Activated T-helper 9 cell treated with anti-CD3 and anti-CD28 coated beads, Interleukin-2, amount 50 U/mL, for 16 hours (primary cell): ENCODE measurements at places on chromosomes 7 and 10.

DNA sequence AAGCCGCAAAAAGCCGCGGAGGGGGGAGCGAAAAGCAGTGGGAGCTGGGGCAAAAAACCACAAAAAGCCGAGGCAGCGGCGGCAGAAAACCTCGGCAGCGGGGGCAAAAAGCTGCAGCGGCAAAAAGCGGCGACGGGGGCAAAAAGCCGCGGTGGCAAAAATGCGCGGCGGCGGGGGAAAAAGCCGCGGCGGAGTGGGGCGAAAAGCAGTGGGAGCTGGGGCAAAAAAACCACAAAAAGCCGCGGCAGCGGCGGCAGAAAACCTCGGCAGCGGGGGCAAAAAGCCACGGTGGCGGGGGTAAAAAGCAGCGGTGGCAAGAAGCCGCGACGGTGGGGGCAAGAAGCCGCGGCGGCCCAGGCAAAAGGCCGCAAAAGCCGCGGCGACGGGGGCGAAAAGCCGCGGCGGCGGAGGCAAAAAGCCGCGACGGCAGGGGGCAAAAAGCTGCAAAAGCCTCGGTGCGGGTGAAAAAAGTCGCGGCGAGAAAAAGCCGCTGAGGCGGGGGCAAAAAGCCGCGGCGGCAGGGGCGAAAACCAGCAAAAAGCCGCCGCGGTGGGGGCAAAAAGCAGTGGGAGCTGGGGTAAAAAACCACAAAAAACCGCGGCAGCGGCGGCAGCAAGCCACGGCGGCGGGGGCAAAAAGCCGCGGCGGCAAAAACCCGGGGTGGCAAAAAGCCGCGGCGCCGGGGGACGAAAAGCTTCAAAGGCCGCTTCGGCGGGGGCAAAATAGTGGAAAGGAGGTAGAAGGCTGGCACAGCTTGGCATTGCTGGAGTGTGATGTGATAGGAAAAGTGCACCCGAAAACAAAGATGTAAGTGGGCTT, 135.9 kb downstream of the ZNF92 start:
- no peak for DNase-seq

DNA sequence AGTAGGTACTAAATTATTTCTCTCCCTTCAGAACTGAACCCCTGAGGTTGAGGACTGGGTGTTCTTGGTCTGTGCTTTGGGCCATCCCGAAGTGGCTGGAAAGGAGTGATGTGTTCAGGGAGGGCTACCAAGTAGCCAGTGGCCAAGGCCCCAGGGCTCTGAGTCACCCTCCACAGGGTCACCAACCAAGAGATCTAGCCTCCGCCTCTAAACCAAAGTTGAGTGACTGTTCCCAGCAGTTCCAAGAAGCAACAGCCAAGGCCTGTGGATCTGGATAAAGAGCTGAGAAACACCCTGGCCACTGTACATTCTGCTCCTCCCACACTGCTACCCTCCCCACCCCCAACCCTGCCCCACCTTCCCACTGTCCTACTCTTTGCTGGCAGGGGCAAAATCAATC, 35.5 kb upstream of the KCNMA1 start:
- no peak for DNase-seq

DNA sequence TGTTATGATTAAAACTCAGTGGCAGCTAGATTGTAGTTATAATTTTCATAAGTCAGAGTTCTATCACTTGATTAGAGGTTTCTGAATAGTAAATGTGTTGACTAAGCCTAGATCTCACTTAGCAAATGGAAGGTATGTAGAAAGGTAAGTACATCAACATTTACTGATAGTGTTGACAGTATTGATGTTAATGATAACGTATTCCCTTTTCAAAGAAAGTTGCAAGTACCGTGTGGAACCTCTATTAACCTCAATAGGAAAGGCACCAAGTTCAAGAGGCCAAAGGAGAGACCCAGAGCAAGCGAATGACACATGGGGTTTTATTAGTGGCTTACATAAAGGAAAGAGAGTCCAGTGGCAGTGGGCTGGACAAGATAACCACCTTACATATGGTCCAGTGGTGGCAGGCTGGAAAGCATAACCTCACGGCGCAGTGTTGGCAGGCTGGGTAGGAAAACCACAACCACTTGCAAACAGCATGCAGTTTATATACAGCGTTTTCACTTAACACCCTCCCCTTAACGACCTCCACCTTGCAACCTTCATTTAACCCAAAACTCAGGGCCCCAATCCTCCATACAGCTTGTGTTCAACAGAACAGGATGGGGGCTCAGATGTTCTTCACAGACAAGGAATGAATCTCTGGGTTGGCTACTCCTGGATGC, 611.0 kb downstream of the PARD3 start:
- DNase-seq: no peak

- no peak for DNase-seq
Measured at GRCh38 chr7:42573881-42574672, 337.1 kb upstream of the GLI3 start.

DNA sequence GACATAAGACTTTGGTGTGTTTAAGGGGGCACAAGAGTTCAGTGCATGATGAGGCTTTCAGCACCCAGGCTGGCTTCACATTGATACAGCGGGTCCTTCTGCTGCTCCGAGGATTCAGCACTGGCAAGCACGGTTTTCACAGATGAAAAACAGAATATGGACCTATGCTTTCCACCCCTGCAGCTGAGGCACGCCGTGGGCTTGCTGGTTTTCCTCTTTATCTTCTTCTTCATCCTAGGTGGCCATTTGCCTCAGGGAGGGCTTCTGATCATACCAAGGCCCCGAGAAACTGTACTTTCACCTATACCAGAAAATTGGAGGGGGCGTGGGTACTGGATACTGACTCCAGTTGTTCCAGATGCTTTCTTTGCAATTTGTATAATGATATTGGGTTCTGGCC, 277.1 kb upstream of the ZNF32 start:
- no peak for DNase-seq

DNA sequence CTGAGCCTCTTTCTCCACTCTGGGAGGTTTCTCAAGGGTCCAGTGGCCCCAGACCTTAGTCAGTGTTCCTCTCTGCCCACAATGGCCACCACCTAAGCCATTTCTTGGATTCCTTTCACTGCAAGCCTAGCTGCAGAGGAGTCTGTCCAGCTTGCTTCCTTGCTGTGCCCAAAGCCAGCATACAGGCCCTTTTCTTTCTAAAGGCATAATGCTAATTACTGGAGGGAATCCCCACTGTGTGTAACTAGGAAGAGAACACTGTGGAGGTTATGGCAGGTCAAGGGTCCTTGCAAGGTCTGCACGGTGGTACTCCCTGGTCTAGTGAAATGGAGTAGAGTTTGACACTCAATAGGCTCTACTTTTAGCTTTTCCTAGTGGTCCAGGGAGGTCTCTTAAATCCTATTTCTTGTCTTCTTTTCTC, 70.4 kb upstream of the CC2D2B start:
- DNase-seq: no peak

DNA sequence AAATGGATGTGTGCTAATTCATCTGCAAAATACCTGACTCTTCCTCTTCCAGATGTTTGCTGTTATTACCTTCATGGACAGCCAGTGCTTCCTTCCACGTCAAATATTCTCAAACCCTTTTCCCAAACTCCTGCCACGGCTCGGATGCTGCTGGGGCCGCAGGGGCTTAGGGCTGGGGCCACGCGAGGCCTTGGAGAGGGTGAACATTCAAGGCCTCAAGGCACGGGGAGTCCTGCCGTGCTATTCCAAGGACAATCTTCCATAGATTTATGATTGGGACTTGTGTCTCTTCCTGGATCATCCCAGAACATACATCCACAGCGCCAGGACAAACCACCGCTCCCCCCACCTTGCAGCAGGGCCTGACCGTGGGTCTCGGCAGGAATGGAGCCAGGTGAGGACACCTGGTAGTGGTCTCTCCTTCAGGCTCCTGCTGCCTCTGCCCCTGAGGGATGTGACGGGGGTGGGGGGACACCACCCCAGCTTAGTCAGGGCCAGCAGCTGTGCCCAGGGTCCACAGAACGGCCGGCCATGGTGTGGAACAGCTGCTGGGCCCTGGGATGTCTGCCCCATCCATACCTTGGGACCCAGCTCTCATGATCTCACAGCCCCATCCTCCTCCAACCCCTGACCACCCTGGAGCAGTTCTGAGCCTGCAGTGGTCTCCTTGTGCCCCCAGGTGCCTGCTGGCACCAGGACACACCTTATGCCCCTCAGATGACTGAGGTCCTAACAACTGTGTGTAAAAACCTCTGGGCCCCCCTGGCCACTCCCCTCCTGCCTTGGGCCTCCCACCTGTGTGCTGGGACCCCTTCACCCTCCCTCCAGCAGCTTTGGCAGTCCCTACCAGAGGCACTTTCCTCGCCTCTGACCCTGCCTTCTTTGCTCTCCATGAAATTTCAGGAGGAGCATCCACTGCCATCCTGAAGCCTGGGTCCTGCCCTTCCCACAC, 16.7 kb downstream of the VIPR2 start:
- DNase-seq: no peak

- no peak for DNase-seq
Measured at GRCh38 chr10:72344932-72345331, 9.8 kb downstream of the DNAJB12 start.

GRCh38 chr10:103691723-103692435, 163.5 kb downstream of the SH3PXD2A start:
- no peak for DNase-seq

DNA sequence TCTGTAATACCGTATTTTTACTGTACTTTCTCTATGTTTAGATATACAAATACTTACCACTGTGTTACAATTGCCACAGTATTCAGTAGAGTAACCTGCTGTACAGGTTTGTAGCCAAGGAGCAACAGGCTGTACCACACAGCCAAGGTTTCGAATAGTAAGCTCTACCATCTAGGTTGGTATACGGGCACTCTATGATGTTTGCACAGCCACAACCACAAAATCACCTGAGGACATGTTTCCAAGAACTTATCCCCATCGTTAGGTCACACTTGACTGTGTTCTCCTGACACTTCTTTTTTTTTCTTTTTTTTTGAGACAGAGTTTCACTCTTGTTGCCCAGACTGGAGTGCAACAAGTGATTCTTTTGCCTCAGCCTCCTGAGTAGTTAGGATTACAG, 134.6 kb upstream of the TRIM24 start:
- DNase-seq: no peak

DNA sequence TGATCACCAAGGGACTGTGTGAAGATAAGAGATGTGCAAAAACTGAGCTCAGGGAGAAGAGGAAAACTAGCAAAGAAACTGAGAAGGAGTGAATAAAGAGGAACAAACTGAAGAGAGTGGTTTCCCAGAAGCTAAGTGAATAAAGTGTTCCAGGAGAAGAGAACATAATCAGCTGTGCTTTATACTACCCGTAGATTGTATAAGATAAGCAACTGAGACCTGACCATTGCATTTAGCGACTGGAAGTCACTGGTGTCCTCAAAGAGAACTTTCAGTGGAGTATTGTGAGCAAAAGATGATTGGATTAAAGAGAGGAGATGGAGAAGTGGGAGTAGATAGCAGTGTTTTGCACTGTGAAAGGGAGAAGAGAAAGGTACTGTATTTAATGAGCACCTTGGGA, 14.6 kb downstream of the PHTF2 start:
- DNase-seq: no peak

DNA sequence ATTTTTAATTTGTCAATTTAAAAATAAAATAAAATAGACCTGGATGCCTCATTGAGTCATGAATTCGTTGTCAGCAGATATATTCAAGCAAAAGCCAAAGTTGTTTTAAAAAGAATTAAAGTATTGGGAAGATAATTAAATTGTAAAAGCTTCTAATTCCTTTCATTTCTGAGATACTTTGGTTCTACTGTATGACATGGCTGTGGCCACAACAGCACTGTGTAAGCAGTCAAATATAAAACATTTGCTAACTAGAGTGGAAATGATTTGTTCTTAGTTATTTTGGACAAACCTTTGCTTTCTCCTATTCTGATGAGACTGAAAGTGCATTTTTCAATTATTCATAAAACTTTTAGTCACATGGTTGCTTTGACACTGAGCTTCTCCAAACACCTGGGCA, 143.6 kb upstream of the FAM13C start:
- no peak for DNase-seq

DNA sequence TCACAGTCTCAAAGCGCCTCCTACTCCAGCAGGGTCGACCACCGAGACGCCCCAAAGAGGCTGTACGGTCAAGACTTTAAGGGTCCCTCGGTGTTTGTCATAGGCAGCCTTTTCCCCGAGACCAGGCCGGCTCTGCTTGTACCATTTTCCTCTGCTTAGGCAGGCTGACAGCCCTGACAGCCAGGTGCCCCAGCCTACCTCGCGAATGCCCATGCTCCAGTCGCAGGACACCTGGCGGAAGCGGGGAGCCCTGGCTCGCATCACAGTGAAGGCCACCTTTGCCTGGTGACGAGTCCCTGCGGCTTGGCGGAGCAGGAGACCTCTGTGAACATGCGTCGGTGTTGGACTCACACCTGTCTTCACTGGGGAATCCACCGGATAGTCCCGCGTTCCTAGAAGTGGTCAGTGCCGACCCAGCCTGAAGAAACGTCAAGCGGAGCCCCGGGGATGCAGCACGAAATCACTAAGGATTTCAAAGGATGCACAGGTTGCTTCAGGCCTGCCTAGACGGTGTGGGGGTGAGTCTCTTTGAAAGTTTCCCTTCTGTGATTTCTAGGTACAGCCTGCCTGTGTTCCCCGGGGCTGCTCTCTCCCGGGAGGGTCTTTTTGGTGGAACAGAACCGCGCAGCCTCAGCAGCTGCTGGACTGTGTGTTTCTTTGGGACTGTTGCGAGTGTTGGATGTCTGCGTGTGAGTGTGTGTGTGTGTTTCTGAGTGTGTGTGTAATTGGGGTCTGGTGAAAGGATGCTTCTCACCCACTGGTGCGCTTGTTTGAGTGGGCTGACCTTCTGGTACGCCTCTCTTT, 30.5 kb upstream of the ZNF273 start:
- no peak for DNase-seq

DNA sequence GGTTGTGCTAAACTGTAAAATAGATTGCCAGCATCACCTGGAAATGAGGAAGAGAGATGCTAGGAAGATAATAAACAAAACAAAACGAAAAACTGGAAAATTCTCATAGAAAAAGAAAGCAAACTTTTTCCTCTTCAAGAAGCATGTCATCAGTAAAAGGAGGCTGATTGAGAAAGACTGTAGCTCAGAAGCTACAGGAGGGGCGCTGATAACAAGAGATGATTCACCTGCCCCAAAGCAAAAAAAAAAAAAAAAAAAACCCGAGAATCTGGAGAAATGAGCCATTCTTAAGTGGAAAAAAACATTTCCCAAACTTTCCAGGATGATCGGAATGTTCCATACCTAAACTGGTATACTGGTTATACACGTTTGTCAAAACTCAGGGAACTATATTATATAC, 130.5 kb upstream of the C1QL3 start:
- DNase-seq: no peak

DNA sequence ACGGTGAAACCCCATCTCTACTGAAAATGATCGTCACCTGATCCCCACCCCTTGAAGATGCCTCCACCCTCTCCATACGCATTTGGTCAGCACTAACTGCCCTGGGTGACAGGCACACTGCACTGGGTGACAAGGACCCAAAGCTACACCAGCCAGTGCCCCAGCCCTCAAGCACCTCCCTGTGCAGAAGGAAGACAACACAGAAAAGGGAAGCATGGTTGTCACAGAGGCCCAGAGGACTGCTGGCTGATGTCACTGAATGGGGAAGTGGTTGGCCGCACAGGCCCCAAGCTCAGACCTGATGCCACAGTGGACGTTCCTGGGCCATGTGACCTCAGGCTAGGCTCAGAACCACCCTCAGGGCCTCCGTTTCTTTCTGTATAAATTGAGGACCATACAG, 4.2 kb upstream of the PILRA start:
- DNase-seq: no peak
